M059J (cell line): ENCODE measurements at places on chromosomes 13 and 19. TPM values are rescaled to one million over a fixed set of nuclear protein-coding genes. Genes with fewer than 3 reads are reported as not detected.

- DNase-seq: no peak
These were observed 27.3 kb downstream of the MYCBP2 start for GRCh38 chr13:77299587-77299986.

DNA sequence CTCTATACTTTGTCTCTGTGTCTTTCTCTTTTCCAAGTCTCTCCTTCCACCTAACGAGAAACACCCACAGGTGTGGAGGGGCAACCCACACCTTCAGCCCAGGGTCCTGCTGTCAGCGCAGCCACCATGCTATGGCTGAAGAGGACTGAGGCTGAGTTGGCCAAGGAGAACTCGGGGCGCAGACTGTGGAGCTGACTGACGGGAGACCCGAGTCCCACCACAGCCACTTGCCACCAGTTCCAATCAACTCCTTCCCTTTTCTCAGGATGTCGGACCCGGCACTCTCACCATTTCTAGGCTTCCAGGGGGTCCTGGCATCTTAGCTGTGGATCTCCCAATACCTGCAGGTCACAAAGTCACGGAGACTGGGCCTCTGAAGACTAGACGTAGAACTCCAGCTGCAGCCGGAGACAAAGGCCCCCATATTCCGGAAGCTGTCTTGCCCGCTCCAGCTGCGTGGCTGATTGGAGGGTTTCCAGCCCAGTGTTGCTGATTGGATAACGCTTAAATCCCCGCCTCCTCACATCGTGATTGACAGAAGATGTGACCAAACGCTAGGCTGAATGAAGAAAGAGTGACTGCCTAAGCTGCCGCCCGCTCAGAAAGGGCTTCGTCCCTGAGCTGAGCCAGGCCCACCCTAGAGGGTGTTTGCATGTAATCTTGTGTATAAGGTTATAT lies 63.6 kb downstream of the ZNF429 start:
- peak; percentile 54 for DNase-seq

GRCh38 chr13:30870049-30870884 lies 35.8 kb upstream of the MEDAG start:
- DNase-seq: peak; percentile 98

DNA sequence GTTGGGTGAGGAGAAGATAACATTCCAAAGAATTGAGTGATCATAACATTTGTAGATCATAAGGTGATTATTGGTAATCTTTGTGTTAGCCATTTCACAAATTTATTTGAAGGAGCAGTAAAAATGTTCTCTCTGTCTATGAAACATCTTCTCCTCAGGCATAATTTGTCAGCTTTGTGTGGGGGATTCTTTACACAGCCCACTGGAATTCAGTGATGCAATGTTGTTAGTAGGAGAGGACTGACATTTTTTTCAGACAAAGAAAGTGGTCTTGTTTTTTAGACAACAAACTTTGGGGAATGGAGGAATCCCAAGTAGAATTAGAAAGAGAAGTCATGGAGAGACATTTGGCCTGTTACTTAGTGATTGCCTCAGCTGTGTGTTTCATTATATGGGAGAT lies 100.3 kb downstream of the ITGBL1 start:
- DNase-seq: peak; percentile 39

GRCh38 chr19:38362076-38362945 lies 12.1 kb upstream of the PSMD8 start:
- peak; percentile 70 for DNase-seq

DNA sequence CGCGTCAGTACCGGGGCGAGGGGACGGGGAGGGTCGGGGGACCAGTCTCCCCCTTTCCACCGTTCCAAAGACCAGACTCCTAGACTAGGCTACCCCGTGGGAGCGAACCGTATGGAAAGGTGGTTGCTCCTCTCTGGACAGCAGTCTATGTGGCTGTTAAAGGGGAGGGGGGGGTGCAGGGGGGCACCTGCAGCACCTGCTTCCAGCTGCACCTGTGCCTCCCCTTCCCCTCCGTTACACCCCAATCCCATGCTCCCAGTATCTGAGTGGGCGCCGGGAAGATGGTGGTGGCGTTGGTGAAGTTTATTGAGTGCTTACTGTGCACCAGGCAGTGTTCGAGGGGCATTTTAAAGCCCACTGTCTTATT lies 557 bp downstream of the ZNF524 start:
- no peak for DNase-seq

GRCh38 chr13:30559274-30559673 lies 58.4 kb upstream of the USPL1 start:
- no peak for DNase-seq

DNA sequence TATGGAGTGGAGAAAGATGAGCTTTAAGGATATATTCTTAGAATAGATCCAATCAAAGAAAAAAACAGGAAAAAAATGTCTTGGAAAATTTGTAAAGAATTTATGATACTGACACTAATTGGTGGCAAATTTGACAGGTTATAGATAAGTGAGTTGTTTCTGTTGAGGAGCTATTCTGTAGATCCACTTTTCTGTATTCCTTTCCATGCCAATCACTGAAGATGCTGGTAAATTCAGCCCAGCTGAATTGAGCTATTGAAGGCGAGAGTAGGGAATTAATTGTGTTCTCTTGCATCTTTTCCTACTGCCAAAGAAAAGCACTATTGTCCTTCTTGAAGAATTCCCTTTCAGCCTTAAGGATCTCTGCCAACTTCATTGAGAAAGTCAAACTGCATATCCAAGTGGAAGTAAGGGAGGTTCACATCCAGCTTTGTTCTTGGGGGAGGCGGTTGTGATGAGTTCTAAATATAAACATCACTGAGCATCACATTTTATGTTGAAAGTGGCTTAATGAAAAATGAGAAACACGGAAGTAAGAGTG lies 113.1 kb downstream of the PCDH9 start:
- DNase-seq: no peak

DNA sequence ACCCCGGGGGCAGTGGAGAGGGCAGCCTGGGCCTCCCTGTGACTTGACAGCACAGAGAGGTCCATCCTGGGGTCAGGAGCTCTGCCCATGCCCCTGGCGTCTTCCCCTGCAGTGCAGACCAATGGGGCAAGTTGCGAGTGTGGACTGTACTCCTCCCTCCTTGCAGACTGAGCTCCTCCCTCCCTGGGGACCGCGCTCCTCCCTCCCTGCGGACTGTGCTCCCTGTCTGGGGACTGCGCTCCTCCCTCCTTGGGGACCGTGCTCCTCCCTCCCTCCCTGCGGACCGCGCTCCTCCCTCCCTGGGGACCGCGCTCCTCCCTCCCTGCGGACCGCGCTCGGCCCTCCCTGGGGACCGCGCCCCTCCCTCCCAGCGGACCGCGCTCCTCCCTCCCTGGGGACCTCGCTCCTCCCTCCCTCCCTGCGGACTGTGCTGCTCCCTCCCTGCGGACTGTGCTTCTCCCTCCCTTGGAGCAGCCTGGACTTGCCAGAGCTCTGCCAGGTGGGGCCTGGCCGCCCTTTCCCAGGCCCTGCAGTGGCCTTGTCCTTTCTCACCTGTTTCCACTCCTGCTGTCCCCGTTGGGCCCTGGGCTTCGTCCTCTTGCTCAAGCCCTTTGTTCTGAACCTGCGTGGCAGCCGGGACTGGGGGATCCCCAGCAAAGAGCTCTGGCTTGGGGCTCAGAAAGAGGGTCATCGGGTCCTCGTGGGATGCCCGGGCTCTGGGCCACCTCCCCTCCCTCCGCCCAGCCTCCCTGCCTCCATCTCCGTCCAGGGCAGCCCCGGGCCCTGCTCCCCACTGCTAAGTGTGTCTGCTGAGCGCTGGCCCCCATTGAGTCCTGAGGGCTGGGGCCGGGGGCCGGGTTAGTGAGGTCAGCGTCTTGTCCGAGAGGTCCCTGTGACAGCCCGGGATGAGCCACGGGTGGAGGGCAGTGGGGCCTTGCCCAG lies 6.8 kb downstream of the GAMT start:
- DNase-seq: no peak

Gene CD177
- total RNA-seq: 1.4 and 3.3 TPM in 2 replicates

Gene SIGLEC9
- total RNA-seq: 0.27 TPM in 1 of 2 replicates, not detected in the other

Gene CNN1
- 30.5 and 31.4 TPM in 2 replicates for total RNA-seq

Gene ZFP36
- 6.0 and 10.8 TPM in 2 replicates for total RNA-seq

Gene RASAL3
- total RNA-seq: 0.05 TPM in 1 of 2 replicates, not detected in the other

Gene SMAD9
- total RNA-seq: 4.0 and 5.8 TPM in 2 replicates

Gene PRODH2
- not detected in 2 replicates for total RNA-seq
